ENCODE measurements at places on chromosomes 4 and X.

DNA sequence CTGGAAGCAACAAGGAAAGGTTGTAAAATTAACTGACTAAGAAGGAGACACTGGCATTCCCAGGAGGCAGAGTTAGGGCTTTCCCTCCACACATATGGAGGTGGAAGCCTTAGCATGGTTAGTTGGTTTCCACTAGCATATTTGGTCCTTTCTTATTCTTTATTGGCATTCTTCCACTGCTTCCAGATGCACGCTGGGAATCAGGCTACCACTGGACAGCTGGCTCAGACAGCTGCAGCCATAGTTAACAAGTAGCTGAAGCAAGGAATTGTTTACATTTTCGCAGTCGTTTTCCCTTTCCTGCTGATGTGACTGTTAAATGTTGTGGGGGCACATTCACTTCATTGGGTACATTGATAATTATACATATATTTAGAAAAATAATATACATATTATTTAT lies 169.2 kb downstream of the GRIA2 start:
- no peak for DNase-seq

GRCh38 chr4:170420255-170420693 lies 330.5 kb upstream of the AADAT start:
- DNase-seq: no peak

DNA sequence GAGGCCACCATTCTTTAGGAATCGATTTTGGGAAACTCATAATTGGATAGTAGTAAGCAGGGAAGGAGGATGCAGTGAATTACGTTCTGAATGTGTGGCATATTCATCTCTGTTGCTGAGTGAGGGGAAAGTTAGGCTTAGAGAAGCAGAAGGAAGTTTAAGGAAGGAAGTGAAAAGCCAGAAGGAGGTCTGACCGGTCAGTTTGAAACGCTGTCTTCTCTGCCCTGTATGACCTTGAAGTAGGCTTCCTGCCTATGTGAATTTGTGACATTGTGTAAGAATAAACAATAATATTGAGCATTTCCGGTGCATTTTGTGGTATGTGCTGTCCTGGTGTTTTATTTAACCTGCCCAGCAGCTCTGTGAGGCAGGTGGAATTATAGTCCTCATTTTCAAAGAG lies 67.3 kb downstream of the PDLIM5 start:
- DNase-seq: no peak

GRCh38 chr4:75637176-75637575 lies 6.8 kb upstream of the CDKL2 start:
- no peak for DNase-seq

GRCh38 chrX:65600106-65600505 lies 65.5 kb upstream of the LAS1L start:
- DNase-seq: no peak

- DNase-seq: peak; percentile 78
These were observed 9.4 kb upstream of the MMAA start for GRCh38 chr4:145609481-145610427.

GRCh38 chrX:54994668-54995351 lies 822 bp upstream of the PFKFB1 start:
- no peak for DNase-seq
